ENCODE measurements at places on chromosomes 12 and 14.

DNA sequence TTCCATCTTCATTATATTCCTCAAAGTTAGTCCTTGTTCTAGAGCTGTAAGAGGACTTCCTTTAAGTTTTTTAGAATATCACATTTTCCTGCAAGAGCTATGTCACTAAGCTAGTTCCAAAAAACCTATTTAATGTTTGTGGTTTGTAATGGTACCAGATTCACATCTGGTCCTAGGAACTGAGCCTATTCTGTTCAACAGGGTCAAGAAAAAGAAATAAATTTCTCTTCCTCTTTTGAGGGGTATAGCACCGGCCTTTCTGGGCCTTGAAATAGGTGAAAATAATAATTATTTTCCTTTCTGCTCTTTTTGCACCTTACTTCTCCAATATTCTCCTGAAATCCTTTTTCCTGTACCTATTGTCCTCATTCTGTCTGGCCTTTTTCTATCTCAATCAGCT lies 3.6 kb upstream of the STXBP6 start:
- DNase-seq = no peak

DNA sequence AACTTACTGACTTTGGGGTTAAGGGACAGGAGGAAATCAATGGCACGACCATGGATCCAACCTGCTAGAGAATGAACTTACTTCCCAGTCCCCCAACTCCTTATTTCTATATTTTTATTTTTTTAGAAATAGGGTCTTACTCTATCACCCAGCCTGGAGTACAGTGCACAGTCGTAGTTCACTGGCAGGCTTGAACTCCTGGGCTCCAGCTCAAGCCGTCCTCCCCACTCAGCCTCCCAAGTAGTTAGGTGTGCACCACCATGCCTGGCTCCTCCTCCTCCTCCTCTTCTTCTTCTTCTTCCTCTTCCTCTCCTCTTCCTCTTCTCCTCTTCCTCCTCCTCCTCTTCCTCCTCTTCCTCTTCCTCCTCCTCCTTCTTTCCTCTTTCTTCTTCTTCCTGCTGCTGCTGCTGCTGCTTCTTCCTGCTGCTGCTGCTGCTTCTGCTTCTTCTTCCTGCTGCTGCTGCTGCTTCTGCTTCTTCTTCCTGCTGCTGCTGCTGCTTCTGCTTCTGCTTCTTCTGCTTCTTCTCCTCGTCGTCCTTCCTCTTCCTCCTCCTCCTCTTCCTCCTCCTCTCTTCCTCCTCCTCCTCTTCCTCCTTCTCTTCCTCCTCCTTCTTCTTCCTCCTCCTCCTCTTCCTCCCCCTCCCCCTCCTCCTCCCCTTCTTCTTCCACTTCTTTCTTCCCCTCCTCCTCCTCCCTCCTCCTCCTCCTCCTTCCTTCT lies 390.1 kb upstream of the RGS6 start:
- no peak for DNase-seq

- no peak for DNase-seq
Observed at GRCh38 chr12:7136676-7137075, 6.5 kb downstream of the CLSTN3 start.

GRCh38 chr12:95837240-95838038 lies 21.3 kb upstream of the SNRPF start:
- no peak for DNase-seq

DNA sequence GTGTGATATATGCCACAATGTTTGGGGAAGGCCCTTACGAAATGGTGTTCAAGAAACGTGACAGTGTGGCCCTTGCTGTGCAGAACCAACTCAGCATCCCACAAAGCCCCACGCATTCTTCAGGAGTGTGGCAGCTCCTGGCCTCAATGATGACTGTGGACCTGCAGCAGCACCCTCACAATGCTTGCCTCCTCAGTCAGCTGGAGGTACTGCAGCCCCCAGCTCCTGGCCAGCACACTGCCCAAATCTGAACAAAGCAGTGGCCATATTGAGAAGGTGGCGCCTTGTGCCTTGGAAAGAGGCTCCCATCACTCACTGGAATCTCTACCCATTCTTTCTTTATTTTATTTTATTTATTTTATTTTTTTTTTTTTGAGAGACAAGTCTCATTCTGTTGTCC lies 10.4 kb downstream of the POLE2 start:
- DNase-seq = no peak

- DNase-seq = no peak
Observed at GRCh38 chr12:112738531-112738930, 53.0 kb upstream of the RPH3A start.

- DNase-seq = no peak
Observed at GRCh38 chr12:45831590-45831989, 102.1 kb downstream of the ARID2 start.
